ENCODE measurements at places on chromosomes 12 and 14. TPM values are rescaled to one million over a fixed set of nuclear protein-coding genes. Genes with fewer than 3 reads are reported as not detected.

PTPN21 gene
- total RNA-seq, result not detected

RND1 gene
- total RNA-seq, result 2.5 TPM

ART4 gene
- not detected for total RNA-seq

HOXC4 gene
- 1.3 TPM for total RNA-seq

- H3K27ac ChIP-seq, result no peak overlapping the region
- no peaks in the 10 kb centered on the region for H3K36me3 ChIP-seq
- DNase-seq, result no peak
- no peak overlapping the region for H3K4me3 ChIP-seq
Measured at GRCh38 chr12:102673606-102674005, 193.2 kb upstream of the IGF1 start.

DNA sequence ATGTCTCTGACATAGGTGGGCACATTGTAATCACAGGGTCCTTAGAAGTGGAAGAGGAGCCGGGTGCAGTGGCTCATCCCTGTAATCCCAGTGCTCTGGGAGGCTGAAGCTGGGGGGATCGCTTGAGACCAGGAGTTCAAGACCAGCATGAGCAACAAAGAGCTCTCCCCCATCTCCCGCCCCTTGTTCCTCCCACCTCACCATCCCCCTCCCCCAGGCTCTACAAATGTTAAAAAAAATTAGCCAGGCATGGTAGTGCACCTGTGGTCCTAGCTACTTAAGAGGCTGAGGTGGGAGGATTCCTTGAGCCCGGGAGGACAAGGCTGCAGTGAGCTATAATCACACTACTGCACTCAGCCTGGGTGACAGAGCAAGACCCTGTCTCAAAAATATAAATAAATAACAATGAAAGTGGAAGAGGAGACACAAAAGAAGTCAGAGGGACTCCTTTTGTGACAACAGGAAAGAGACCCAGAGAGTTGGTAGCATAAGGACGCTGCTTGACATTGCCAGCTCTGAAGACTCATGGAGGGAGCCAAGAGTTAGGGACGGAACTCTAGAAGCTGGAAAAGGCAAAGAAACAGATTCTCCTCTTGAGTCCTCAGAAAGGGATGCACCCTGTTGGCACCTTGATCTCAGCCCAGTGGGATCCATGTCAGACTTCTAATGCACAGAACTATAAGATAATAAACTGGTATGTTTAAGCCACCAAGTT is 29.6 kb upstream of the CSRP2 start:
- no peaks in the 10 kb centered on the region for H3K36me3 ChIP-seq
- no peak overlapping the region for H3K4me3 ChIP-seq
- H3K27ac ChIP-seq, result no peak overlapping the region
- H3K4me1 ChIP-seq, result no peaks in the 10 kb centered on the region
- no peak for DNase-seq

GRCh38 chr14:74655599-74656395 is 43.8 kb upstream of the LTBP2 start:
- no peak overlapping the region for H3K4me3 ChIP-seq
- H3K36me3 ChIP-seq, result peaks cover 9% of the 10 kb centered on the region
- H3K4me1 ChIP-seq, result peaks cover 10% of the 10 kb centered on the region
- H3K27ac ChIP-seq, result no peak overlapping the region
- DNase-seq, result no peak

DNA sequence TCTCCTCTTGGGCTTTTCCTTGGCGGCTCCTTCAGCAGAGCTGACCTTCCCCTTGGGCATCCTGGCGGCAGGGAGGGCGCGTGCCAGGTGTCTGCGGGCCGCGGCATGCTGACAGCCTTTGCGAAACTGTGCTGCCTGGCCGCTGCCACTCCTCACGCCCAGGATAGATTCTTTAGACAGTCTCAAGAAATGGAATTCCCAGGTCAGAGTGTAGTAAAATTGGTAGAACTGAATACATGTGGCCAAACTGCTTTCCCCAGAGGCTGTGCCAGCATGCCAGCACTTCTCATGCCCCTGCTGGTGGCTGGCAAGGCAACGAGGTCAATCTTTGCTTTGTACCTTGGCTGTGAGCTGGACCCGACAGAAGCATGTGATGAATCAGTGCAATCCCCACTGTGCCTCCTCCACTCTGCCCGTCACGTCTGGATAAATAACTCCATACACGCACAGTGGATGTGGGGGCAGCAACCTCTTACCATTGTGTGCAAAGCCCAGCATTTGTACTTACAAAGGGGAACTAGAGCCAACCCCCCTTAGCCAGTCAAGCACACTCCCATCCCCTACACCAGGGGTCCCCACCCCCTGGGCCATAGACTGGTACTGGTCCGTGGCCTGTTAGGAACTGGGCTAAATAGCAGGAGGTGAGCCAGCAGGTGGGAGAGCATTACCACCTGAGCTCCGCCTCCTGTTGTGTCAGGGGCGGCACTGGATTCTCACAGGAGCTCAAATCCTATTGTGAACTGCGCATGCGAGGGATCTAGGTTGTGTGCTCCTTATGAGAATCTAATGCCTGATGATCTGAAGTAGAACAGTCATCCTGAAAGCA is 90.9 kb downstream of the ACTN1 start:
- no peak overlapping the region for H3K4me3 ChIP-seq
- H3K4me1 ChIP-seq, result no peaks in the 10 kb centered on the region
- no peak overlapping the region for H3K27ac ChIP-seq
- no peak for DNase-seq
- no peaks in the 10 kb centered on the region for H3K27me3 ChIP-seq
- H3K36me3 ChIP-seq, result peaks cover 17% of the 10 kb centered on the region

- H3K4me1 ChIP-seq, result no peaks in the 10 kb centered on the region
- H3K27me3 ChIP-seq, result no peaks in the 10 kb centered on the region
- DNase-seq, result no peak
- no peak overlapping the region for H3K27ac ChIP-seq
- H3K36me3 ChIP-seq, result no peaks in the 10 kb centered on the region
Measured at GRCh38 chr12:78457938-78458337, 406.6 kb upstream of the SYT1 start.

- no peak overlapping the region for H3K27ac ChIP-seq
- no peaks in the 10 kb centered on the region for H3K27me3 ChIP-seq
- DNase-seq, result no peak
- H3K4me3 ChIP-seq, result no peak overlapping the region
- peaks cover 86% of the 10 kb centered on the region for H3K4me1 ChIP-seq
Measured at GRCh38 chr12:104516821-104517220, 60.1 kb downstream of the CHST11 start.

GRCh38 chr12:9361879-9362326 is 153.7 kb upstream of the PZP start:
- no peak overlapping the region for H3K4me3 ChIP-seq
- DNase-seq, result no peak
- H3K27me3 ChIP-seq, result peaks cover 10% of the 10 kb centered on the region
- peaks cover 49% of the 10 kb centered on the region for H3K4me1 ChIP-seq
- peaks cover 3% of the 10 kb centered on the region for H3K36me3 ChIP-seq

DNA sequence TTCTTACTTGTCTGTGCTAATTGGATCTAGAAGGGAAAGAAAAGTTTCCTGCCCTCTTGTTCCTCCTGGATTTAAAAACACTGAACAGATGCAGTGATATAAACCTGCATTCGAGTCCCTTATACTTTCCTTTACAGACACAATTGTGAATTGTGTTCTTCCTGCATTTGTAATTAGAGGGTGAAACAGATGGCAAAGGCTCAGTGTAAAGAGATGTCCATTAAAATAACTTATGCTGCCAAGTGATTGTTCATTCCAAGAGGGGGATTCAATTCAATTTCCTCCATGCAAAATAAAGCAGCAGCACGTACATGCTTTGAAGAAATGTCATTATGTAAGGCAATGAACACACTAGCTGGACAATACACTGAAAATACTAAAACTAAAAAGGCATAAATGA is 248.3 kb upstream of the LRIG3 start:
- H3K4me3 ChIP-seq, result no peak overlapping the region
- no peaks in the 10 kb centered on the region for H3K4me1 ChIP-seq
- DNase-seq, result no peak
- no peaks in the 10 kb centered on the region for H3K36me3 ChIP-seq
- no peaks in the 10 kb centered on the region for H3K27me3 ChIP-seq

- DNase-seq, result no peak
- H3K4me3 ChIP-seq, result no peak overlapping the region
- peaks cover 48% of the 10 kb centered on the region for H3K36me3 ChIP-seq
- H3K4me1 ChIP-seq, result peaks cover 19% of the 10 kb centered on the region
Measured at GRCh38 chr14:30998100-30998706, 27.2 kb upstream of the AP4S1 start.
